ENCODE measurements at places on chromosomes 7 and 10. TPM values are rescaled to one million over a fixed set of nuclear protein-coding genes. Genes with fewer than 3 reads are reported as not detected.

MUC3A gene
- not detected for polyA plus RNA-seq

ACTR3C gene
- polyA plus RNA-seq, result 10.2 TPM

SVIL gene
- polyA plus RNA-seq, result 0.30 TPM

ACTL6B gene
- polyA plus RNA-seq, result not detected

CLDN4 gene
- polyA plus RNA-seq, result not detected

NKX2-3 gene
- polyA plus RNA-seq, result not detected

TDRD1 gene
- polyA plus RNA-seq, result not detected

C7orf57 gene
- not detected for polyA plus RNA-seq

SCART1 gene
- polyA plus RNA-seq, result 0.15 TPM

BTBD16 gene
- not detected for polyA plus RNA-seq

CHRM2 gene
- polyA plus RNA-seq, result not detected

NME8 gene
- polyA plus RNA-seq, result not detected

DNAJC2 gene
- polyA plus RNA-seq, result 64.7 TPM

HMX3 gene
- polyA plus RNA-seq, result 8.8 TPM

FAM237B gene
- polyA plus RNA-seq, result not detected

STMP1 gene
- polyA plus RNA-seq, result 62.1 TPM

SLC26A3 gene
- polyA plus RNA-seq, result not detected

TMEM178B gene
- polyA plus RNA-seq, result not detected

GNAT3 gene
- polyA plus RNA-seq, result 4.8 TPM
